ENCODE measurements at places on chromosomes 1 and 21. TPM values are rescaled to one million over a fixed set of nuclear protein-coding genes. Genes with fewer than 3 reads are reported as not detected.

The KRTCAP2 gene
- 203 TPM for total RNA-seq

The SH3BGR gene
- total RNA-seq: 4.3 TPM

The TCHH gene
- total RNA-seq: not detected

The GNG4 gene
- 0.78 TPM for total RNA-seq

The DISP1 gene
- 4.0 TPM for total RNA-seq

The CCDC18 gene
- total RNA-seq: 4.6 TPM
